WTC11 (cell line): ENCODE measurements at places on chromosomes 3 and 15. TPM values are rescaled to one million over a fixed set of nuclear protein-coding genes. Genes with fewer than 3 reads are reported as not detected.

DNA sequence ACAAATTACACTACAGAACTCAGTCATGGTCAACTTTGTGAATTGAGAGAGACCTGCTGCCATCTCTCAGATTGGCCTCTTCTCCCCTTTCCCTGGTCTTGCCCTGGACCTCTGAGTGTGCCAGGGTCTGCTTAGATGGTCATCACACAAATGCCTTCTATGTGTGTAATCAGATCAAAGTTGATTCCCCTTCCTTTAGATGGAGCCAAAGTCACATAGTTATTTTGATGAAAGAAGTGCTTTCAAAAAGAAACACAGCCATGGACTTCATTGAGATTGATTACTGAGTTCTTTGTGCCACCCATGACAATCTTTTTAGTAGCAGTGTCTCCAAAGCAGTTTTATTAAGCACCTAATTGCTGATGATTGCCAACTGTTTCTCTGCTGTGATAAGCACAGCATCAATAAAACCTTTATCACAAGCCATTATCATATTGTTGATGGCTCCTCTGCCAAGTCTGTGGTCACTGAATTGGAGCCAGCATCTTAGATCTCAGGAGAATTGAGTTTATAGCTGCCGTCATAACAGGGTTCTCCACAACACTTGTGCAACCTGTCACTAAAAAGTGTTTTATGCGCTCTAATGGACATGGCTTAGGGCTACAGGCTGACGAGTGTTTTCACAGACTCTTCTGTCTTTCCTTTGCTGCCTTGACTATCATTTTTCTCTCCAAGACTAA lies 149.7 kb upstream of the NUDT16 start:
- no peak overlapping the region for H3K4me3 ChIP-seq
- H3K36me3 ChIP-seq: no peaks in the 10 kb centered on the region
- H3K27me3 ChIP-seq: no peaks in the 10 kb centered on the region
- no peak for DNase-seq
- H3K27ac ChIP-seq: no peak overlapping the region

- H3K36me3 ChIP-seq: no peaks in the 10 kb centered on the region
- H3K27me3 ChIP-seq: no peaks in the 10 kb centered on the region; the same call in 1 of the 2 replicates
- no peak for DNase-seq
- H3K27ac ChIP-seq: no peak overlapping the region
Observed at GRCh38 chr3:44885618-44886017, 11.2 kb downstream of the TGM4 start.

GRCh38 chr15:100350434-100351226 lies 8.9 kb upstream of the ADAMTS17 start:
- peaks cover 11% of the 10 kb centered on the region for H3K4me1 ChIP-seq
- DNase-seq: no peak
- peaks cover 38% of the 10 kb centered on the region for H3K27me3 ChIP-seq

DNA sequence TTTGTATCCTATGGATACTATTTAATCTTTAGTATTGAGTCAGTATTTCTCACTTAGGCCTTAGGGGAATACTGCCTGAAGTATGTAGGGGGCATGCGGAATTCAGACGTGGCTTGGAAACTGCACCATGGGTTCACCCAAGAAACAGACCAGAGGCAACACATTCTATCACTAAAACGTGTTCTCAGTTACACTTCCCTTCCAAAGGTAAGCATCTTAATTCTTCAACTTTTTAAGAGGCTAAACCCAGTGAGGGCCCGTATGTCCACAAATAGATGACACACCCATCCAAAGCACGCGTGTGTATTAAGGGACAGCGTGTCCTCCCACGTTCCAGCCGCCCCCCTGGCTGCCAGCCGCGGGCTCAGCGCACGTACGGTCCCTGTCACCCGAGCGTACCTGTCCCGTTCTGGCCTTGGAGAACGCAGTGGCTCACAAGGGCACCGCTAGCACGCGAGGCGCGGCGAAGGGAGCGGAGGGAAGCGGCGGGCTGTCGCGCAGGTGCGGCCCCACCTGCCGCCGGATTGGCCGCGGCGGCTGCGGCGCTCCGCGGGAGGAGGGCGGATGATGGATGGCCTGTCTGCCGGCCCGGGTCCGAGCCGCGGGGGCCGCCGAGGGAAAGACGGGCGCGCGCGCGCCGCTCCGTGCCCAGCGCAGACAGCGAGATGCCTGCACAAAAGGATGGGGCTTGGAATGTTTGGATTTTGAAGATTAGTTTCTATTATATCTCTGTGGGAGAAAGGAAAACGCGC lies 1003.9 kb upstream of the NR2F2 start:
- H3K4me1 ChIP-seq: peaks cover 9% of the 10 kb centered on the region; the same call in 1 of the 2 replicates
- H3K27ac ChIP-seq: no peak overlapping the region
- DNase-seq: peak; percentile 58
- no peaks in the 10 kb centered on the region for H3K36me3 ChIP-seq

GRCh38 chr3:126491221-126492013 lies 15.7 kb upstream of the ZXDC start:
- no peaks in the 10 kb centered on the region for H3K27me3 ChIP-seq
- H3K4me1 ChIP-seq: peaks cover 18% of the 10 kb centered on the region

DNA sequence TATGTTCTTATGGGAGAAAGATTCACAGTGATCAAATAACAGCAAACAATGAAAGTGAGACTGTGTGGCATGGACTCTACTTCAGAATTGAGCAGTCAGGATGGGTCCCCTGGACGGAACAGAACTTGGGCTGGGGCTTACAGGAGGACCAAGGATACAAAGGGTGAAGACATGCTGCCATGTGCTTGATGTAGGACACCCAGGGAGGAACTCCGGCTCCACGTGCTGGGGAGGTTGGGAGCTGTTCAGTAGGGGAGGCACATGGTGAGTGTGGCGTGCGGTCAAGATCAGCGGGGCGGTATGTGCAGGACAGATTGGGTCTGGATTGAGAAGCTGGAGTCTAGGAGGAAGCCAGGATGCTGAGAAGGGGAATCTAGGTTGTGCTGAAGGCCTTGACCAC lies 32.6 kb downstream of the PPCDC start:
- no peaks in the 10 kb centered on the region for H3K4me1 ChIP-seq
- no peak overlapping the region for H3K4me3 ChIP-seq
- no peaks in the 10 kb centered on the region for H3K36me3 ChIP-seq
- H3K27ac ChIP-seq: no peak overlapping the region

DNA sequence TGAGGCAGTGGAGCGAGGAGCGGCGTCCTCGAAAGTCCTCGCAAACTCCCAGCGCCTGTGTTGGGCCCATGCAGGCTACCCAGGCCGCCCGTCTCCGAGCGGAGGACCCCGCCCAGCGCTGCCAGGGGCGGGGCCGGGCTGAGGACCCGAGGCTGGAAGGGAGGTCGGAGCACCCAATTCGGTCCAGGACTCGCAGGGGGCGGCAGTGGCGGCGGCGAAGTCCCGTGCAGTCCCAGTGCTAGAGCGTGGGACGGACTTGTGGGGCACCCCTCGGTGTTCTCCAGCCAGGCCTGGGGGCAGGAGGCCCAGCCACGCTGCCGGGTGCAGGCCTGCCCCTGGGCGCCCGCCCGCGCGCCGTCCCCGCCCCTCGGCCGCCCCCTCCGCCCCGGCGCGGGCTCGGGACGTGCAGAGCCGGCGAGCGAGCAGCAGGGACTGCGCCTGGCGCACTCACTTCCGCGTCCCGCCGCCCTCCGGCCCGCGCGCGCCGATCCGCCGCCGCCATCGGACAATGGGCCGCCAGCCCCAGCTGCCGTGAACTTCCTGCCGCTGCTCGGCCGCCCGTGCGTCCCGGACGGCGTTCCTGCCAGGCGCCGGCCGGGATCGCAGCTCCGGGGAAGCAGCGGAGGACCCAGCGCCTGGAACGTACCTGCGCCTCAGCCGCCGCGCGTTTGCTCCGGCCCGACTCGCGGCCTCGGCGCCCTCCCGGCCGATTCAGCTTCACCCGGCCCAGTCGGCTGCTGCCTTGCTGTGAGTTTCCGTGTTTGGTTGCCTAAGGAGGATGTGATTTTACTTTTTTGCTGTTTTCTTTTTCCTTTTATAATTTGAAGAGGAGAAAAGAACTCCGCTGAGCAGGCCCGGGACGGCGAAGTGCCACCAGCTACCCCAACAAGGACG lies 596 bp upstream of the LIMD1 start:
- no peak overlapping the region for H3K27ac ChIP-seq
- peak overlapping the region; percentile 77 for H3K4me3 ChIP-seq
- H3K36me3 ChIP-seq: peaks cover 5% of the 10 kb centered on the region
- peaks cover 38% of the 10 kb centered on the region for H3K4me1 ChIP-seq
- peak; percentile 76 for DNase-seq

GRCh38 chr3:168981396-168981795 lies 682.1 kb downstream of the MECOM start:
- no peaks in the 10 kb centered on the region for H3K27me3 ChIP-seq
- no peak overlapping the region for H3K4me3 ChIP-seq
- H3K27ac ChIP-seq: no peak overlapping the region

DNA sequence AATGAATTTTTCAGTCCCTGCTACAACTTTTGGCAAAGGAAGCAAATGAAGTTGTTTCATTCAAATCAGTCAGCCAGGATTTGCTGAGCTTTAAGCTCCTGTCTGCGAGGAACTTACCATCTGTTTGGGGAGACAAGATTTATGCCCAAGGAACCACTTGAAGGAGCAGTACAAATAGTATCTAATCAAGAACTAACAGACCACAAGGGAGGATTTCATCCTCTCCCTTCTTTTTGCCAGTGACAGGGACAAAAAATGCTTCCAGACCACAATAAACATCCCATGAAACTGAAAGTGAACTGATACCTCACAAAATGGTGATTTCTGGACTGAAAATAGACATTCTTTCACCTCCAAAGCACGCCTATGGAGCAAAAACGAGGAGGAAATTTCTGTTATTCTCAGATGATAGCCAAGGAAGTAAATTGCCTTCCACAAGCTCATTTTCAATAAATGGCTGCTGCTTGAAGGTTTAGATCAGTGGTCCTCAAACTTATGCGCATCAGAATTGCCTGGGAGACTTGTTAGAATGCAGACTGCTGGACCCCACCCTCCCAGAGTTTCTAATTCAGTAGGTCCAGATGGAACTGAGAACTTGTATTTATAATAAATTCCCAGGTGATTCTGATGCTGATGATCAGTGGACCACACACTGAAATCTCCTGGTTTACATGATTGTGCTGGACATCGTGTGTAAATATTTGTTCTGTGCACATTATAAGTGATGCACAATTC lies 202.4 kb upstream of the GADL1 start:
- H3K27ac ChIP-seq: no peak overlapping the region
- peaks cover 38% of the 10 kb centered on the region for H3K4me1 ChIP-seq
- DNase-seq: no peak
- no peak overlapping the region for H3K4me3 ChIP-seq
- H3K36me3 ChIP-seq: peaks cover under 1% of the 10 kb centered on the region
- 0 out of 2 replicates have a peak, but pooled peaks cover under 1% of the 10 kb centered on the region for H3K27me3 ChIP-seq

GRCh38 chr3:195095704-195096036 lies 175.3 kb downstream of the XXYLT1 start:
- peaks cover 11% of the 10 kb centered on the region for H3K4me1 ChIP-seq
- no peak overlapping the region for H3K4me3 ChIP-seq
- no peak overlapping the region for H3K27ac ChIP-seq
- no peaks in the 10 kb centered on the region for H3K27me3 ChIP-seq

- no peak overlapping the region for H3K4me3 ChIP-seq
- no peak overlapping the region for H3K27ac ChIP-seq
- no peaks in the 10 kb centered on the region for H3K36me3 ChIP-seq
- no peaks in the 10 kb centered on the region; the same call in 1 of the 2 replicates for H3K27me3 ChIP-seq
- no peaks in the 10 kb centered on the region for H3K4me1 ChIP-seq
- no peak for DNase-seq
Observed at GRCh38 chr15:46111730-46112129, 476.9 kb downstream of the SQOR start.

Gene ANKUB1
- not detected in 3 replicates for total RNA-seq

Gene SPSB4
- 19.4 to 19.7 TPM (median 19.6 TPM) in 3 replicates for total RNA-seq

Gene FEZF2
- total RNA-seq: not detected in 3 replicates
